ENCODE measurements at places on chromosomes 12 and 14.
A peak's percentile ranks its signal among the peaks of the same experiment; 100 is the strongest.

- DNase-seq, result peak; percentile 53
Measured at GRCh38 chr12:110280392-110280778, 662 bp upstream of the ATP2A2 start.

DNA sequence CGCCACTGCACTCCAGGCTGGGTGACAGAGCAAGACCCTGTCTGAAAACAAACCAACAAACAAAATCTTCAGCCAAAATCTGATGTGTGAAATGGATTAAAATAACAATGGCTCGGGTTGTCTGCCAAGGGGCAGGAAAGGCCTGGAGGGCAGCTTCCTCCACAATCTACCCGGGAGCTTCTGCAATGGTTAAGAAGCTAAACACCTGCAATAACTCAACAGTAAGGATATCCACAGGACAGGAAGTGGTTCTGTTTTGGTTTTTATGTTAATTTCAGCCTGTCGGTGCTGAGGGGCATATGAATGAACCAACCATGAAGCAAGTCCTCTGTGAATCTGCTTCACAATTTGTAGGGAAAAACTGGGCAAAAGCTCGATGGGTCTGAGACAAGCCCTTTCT is 34.4 kb downstream of the RAD52 start:
- no peak for DNase-seq

DNA sequence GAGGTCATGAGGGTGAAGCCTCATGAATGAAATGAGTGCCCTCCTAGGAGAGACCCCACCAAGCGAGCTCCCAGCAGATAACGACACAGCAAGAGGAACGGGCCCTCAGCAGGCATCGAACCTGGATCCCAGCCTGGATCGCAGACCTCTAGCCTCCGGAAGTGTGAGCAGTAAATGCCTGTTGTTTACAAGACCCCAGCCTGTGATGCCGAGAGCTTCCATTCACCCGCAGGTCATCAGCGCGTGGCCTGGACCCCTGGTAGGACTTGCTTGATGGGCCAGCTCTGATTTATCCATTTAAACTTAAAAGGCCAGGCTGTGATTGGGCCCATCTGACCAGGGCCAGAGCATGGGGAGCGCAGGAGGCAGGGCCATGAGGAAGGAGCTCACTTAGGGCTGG is 7.0 kb downstream of the TMEM179 start:
- DNase-seq, result no peak

GRCh38 chr12:39988574-39988973 is 117.3 kb downstream of the SLC2A13 start:
- DNase-seq, result no peak

- DNase-seq, result no peak
Measured at GRCh38 chr14:76584271-76584702, 177.0 kb upstream of the VASH1 start.

DNA sequence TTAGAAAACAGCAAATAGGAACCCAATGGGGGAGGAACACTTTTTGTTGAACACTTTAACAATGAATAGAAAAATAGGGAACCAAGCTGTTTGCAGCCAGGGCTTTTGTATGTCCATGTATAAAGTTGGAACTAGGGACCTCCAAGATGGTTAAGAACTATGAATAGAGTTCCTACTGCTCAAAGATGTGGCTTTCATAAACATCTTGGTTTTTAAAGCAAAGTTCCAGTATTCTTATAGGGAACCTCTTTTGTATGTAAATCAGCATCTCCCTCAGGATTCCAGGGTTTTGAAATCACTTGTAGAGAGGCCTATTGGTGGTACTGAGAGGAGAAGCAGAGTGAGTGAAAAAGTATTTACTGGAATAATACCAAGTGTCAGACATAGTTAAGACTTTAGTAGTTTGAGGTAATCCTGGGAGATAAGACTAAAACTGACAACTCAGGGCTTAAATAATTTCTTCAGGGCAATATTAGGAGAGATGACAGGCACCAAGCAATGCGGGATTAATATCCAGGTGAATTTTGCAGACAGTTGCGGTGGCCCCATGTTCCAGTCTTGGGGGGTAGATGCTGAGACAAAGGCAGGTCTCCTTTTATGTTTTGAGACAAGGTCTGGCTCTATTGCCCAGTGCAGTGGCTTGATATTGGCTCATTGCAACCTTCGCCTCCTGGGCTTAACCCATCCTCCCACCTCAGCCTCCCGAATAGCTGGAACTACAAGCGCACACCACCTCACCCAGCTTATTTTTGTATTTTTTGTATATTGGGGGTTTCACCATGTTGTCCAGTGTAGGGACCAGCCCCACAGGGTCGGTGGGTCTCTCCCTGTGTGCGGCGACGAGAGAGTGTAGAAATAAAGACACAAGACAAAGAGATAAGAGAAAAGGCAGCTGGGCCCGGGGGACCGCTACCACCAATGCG is 10.4 kb upstream of the EID3 start:
- no peak for DNase-seq

GRCh38 chr14:96168581-96168980 is 36.1 kb upstream of the BDKRB2 start:
- DNase-seq, result no peak

DNA sequence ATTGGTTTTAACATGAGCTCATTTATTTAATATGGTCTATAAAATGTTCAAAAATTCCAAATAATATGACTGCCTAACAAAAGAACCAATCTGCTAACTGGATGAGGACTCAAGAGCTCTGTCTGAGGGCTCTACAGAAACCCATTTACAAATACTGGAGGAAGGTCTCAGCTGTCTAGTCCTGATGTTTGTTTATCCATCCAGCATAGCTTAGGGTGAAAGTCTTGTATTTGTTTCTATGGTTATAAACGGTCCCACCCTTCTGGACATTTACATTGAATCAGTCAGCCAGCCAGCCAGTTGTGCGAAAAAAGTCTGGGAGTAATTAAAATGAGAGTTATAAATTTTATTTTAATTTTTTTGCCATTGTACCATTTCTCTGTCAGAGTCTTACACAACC is 220.7 kb downstream of the BMP4 start:
- no peak for DNase-seq

DNA sequence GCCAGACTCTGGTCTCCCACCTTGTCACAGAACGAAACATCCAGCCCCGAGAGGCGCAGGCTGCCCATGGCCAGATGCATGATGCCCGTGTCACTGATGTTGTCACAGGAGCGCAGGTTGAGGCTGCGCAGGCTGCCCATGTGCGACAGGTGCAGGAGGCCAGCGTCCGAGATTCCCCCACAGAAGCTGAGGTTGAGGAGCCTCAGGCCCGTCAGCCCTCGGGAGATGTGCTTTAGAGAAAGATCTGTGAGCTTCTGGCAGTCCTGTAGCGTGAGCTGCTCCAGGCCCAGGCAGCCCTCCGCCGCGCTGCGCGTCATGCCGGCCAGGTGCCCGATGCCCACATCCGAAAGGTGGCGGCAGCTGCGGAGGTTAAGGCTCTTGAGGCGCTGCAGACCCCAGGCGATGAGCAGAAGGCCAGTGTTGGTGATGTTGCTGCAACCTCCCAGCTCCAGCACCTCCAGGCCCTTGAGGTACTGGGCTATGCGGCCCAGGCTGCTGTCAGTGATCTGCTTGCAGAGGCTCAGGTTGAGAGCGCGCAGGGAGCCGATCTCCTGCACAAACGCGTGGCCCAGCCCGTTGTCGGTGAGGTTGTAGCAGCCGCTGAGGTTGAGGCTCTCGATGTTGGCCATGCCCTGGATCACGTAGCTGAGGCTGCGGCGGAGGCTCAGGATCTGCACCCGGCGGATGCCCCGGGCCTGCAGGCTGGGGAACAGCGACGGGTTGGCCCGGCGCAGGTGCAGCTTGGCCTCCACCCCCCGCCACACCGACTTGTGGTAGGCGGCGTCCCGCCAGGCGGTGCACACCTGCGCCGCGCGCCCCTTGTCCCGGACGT is 991 bp downstream of the FBXL14 start:
- peak; percentile 54 for DNase-seq

GRCh38 chr14:20179218-20179617 is 11.5 kb upstream of the OR11G2 start:
- DNase-seq, result no peak

DNA sequence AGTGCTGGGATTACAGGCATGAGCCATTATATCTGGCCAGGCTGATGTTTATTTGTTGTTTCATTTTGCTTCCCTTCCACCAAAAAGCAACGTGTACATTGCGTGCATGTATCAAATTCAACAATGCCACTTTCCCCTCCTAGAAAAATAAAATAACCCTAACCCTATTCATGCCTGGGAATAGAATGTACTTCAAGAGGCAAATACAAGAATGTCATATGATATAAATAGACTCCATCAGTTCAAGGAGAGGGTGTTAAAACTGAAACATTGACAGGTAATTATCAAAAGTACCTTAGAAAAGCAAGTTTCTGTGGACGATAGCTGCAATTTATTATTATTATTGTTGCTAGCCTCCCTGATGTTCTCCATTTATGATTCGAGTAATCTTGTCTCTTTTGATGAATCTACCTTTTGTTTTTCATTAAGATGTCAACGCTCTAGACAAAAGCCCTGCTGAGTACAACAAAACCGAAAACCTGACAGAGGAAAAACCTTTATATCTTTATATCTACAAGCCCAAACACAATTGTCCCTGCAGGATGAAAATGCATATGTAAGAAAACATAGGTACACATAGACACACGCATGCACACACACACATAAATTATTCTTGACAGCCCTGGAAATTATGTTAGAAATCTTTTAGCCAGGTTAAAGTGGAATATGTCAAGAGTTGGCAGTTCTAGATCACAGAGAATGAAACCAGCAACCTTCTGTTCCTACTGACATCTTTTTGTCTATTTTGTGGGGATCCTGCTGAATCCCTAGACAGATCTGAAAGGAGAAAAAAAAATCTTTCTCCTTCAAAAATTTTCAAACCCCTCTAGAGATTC is 98.9 kb downstream of the BTG1 start:
- no peak for DNase-seq

- DNase-seq, result no peak
Measured at GRCh38 chr14:23142826-23143225, 23.8 kb upstream of the CEBPE start.
